GM23338 (cell line): ENCODE measurements at places on chromosomes 3 and 15. TPM values are rescaled to one million over a fixed set of nuclear protein-coding genes. Genes with fewer than 3 reads are reported as not detected.

Gene IL17RB
- total RNA-seq, result 5.7 and 8.3 TPM in 2 replicates

- no peak for DNase-seq
These were observed 187.1 kb upstream of the THBS1 start for GRCh38 chr15:39393575-39394335.

Gene FHIT
- 3.0 and 9.1 TPM in 2 replicates for total RNA-seq

- no peak for DNase-seq
These were observed 11.8 kb downstream of the ATXN7 start for GRCh38 chr3:63875510-63875909.

Gene MESP2
- 0.16 and 1.3 TPM in 2 replicates for total RNA-seq

Gene ZFYVE19
- 22.7 and 23.5 TPM in 2 replicates for total RNA-seq

DNA sequence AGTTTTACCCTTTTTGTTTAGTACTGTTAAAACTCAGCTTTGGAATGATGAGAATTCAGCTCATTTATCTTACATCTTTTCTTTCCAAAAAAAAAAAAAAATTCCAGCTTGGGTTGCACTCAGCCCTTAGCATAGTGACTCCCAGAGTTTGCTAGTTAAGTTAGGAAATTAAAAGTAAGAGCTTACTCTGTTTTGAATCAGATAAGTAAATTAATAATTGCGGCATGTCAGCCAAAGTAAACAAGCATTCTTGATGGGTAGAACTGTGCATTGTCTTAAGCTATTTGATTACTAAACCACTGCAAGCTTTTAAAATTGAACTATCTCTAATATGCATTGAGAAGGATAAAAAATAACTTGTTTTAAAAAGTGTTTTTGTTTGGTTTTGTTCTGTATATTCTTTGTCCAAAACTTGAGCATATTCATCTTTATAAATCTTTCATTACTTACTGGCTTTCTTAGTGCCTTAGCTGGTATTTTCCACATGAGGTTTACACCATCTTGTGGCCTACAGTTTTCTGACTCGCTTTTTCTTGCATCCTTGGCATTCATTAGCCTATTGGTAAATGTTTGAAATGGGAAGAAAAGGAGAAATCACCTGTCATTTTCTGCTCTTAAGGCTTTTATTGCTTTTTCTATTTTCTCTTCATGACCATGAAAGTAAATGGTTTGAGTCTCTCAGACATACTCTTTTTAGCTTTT lies 107.6 kb downstream of the FILIP1L start:
- DNase-seq, result peak; percentile 18

GRCh38 chr3:40097131-40098117 lies 212.1 kb upstream of the EIF1B start:
- no peak for DNase-seq

Gene HRG
- total RNA-seq, result not detected in 2 replicates

DNA sequence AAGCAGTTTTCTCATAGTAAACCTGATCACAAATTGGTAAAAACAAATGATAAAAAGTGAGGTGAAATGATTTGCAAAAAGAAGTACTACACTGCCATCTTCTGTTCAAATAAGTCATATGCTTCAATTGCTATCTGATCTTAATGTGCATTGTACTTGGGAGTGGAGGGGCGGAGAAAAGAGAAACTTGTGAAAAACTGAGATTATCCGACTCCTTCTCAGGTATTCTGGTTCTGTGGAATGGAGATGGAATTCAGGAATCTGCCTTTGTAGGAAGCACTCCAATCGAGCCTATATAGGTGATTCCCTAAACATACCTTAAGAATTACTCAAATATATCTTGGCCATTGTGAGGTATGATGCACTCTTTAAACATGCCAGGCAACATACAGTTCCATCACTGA lies 180.6 kb downstream of the CHL1 start:
- peak; percentile 63 for DNase-seq

DNA sequence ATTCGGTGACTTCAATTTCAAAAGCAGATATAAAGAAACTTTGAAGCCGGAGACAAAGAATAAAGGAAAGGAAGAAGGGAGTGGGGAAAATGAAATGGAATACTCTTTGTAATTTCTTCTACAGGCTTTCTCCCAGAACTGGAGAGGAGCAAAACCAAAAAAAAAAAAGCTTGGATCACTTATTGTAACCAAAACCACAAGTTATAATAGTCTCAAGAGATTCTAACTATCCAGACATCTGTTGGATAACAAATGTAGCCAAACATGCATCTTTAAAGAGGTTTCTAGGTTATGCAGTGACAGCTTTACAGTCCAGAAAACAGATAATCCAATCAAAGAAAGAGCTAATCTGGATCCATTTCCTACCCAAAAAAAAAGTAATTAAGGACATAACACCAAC lies 36.2 kb downstream of the VGLL3 start:
- DNase-seq, result no peak

GRCh38 chr15:32833379-32833821 lies 115.6 kb downstream of the GREM1 start:
- no peak for DNase-seq

- no peak for DNase-seq
These were observed 30.3 kb upstream of the VEPH1 start for GRCh38 chr3:157533298-157534070.

Gene SPINK8
- total RNA-seq, result not detected in 2 replicates

Gene PLSCR1
- 70.2 and 78.3 TPM in 2 replicates for total RNA-seq

- DNase-seq, result no peak
These were observed 550.0 kb downstream of the AGBL1 start for GRCh38 chr15:86629409-86630356.

DNA sequence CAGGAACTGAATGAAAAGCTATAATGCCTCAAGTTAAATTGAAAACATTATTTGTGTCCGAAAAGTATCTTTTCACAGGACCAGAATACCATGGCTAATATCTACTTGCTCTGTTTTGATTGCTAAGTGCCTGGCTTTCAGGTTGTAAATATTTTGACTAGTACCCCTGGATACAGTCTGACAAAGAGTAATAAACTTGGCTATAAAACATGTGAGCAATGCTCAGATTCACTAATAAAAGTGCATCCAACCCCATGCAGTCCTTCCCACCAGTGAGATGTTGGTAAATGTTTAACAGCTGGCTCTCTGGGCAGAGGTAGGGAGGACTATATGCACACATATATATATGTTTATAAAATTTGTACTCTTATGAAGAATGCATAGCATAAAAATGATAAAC lies 281.8 kb upstream of the TGFBR2 start:
- DNase-seq, result no peak

Gene REC114
- not detected in 2 replicates for total RNA-seq

DNA sequence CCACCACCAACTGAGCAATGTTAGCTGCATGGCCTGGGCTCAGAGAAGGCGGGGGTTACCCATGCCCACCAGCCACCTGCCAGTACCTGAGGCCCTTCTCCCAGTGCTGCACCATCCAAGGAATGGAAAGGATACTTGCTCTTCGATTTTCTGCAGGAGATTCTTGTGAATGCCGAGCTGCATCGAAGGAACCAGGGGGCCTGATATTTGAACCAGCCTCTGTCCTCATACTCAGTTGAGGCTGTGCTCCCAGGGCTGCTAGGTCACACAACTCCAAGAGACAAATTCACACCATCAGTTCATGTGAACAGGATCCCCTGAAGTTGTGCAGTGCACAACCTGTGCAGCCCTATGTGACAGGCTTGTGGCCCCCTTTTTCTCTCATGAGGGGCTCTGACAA lies 18.0 kb downstream of the PLA2G4F start:
- DNase-seq, result no peak

Gene SCN11A
- total RNA-seq, result 0.08 and 0.14 TPM in 2 replicates

Gene UBR1
- total RNA-seq, result 16.2 and 19.6 TPM in 2 replicates
